CD4-positive, alpha-beta T cell (primary cell): ENCODE measurements at places on chromosomes 13 and 19. TPM values are rescaled to one million over a fixed set of nuclear protein-coding genes. Genes with fewer than 3 reads are reported as not detected.

DNA sequence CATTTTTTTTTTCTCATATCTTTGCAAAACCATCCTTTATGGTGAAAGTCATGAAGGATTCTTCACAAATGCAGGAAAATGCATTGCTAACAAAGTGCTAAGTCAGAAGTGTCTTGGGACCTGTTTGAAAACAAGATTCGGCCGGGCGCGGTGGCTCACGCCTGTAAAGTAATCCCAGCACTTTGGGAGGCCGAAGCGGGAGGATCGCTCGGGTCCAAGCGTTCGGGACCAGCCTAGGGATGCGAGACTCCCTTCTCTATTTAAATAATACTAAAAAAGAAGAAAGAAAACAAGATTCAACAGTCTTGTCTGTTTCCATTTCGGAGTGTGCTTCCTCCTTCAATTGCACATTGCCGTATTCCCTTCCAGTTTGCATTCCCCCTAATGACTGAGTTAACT lies 819 bp downstream of the EID2B start:
- DNase-seq: no peak

DNA sequence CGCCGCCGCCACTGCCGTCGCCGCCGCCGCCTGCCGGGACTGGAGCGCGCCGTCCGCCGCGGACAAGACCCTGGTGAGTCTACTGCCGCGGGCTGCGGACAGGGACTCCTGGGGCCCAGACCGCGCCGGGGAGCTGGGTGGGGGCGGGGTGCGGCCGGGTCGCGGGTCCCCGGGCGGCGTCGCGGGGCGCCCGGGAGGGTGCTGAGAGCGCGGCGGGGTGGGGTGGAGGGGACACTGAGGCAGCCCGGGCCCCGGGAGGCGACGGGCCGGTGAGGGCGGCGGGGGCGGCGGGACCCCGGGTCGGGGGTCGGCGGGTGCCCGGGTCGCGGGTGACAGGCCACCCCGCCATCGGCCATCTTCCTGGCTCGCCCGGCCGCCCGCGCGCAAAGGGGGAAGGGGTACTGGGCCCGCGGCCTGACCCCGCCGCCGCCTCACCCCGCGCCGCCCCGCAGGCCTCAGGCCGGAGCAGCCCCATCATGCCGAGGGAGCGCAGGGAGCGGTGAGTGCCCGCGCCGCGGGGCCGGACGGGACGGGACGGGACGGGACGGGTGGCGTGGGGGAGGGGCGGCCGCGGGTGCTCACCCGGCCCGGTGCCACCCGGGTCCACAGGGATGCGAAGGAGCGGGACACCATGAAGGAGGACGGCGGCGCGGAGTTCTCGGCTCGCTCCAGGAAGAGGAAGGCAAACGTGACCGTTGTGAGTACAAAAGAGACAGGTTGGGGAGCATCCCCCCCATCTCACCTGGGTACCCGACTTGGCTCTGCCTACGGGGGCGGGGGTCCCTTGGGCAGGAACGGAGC lies 489 bp downstream of the CCNE1 start:
- no peak for DNase-seq

- DNase-seq: no peak
Observed at GRCh38 chr13:109002934-109003333, 373.5 kb downstream of the MYO16 start.

ELF1 gene
- 358 TPM for total RNA-seq

CAPNS1 gene
- total RNA-seq: 177 TPM

SULT2A1 gene
- total RNA-seq: not detected

PPP1R13L gene
- 1.5 TPM for total RNA-seq
